Endothelial cell of umbilical vein (primary cell): ENCODE measurements at places on chromosomes 2 and 18. TPM values are rescaled to one million over a fixed set of nuclear protein-coding genes. Genes with fewer than 3 reads are reported as not detected.

- DNase-seq, result peak; percentile 46
Observed at GRCh38 chr18:62399781-62400308, 74.7 kb downstream of the TNFRSF11A start.

DNA sequence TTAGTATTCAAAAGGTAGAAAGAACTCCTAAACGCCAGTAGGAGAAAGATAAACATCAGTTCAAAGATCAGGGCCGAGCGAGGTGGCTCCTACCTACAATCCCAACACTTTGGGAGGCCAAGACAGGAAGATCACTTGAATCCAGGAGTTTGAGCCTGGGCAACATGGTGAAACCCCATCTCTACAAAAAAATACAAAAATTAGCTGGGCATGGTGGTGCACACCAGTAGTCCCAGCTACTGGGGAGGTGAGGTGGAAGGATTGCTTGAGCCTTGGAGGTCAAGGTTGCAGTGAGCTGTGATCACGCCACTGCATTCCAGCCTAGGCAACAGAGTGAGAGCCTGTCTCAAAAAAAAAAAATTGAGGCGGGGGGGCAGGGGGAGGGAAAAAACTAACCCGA is 40.6 kb downstream of the MBOAT2 start:
- DNase-seq, result no peak

SULT1C3 gene
- total RNA-seq, result not detected in 2 replicates

LYPD1 gene
- total RNA-seq, result 59.0 and 76.6 TPM in 2 replicates

DNA sequence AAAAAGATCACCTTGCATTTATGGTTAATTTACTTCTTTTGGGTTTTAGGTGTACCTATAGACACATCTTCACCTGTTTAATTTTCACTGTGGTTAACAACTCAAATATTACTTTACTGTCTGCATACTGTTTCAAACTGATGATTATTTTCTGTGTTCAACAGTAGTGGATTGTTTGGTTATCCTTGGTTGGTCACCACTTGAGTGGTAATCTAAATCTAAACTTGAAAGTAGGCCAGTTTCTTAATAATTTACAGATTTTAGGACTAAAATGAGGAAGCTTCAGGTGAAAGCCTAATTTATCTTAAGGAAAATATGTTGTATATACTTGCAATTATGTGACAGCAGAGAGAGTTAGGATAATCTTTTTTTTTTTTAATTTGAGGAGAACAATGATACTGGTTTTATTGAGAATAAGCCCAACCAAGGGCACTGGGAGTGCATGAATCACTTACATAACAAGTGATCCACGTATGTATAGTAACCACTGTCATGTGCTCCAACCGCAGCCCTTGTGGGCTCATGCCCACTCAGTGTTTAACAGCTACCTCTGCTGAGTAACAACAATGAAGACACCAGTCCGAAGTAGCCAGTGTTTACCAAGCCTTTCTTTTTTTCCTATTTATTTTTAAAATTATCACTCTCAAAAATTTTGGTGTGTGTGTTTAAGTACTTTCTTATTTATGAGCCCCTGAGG is 31.0 kb upstream of the WDSUB1 start:
- DNase-seq, result no peak
